Muscle of leg (tissue), 16 donors: ENCODE measurements at places on chromosomes 4 and X. TPM values are rescaled to one million over a fixed set of nuclear protein-coding genes. Genes with fewer than 3 reads are reported as not detected.

Gene PTTG2
- 0.09 TPM for total RNA-seq

DNA sequence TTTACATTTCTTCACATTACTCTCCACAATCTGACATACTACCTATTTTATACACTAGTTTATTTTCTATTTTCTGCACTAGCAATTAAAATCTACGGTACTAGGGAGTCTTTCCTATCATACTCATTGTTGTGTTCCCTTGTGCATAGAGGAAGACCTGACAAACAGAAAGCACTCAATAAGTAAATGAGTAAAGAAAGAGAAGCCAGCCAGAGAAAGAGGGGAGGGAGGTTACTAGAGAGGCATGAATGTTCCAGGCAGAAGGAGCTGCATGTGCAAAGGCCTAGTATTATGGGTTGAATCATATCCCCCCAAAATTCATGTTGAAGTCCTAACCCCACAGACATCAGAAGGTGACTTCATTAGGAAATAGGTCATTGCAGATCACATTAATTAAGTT is 114.0 kb downstream of the ZAR1 start:
- H3K4me3 ChIP-seq: no peak overlapping the region
- no peak overlapping the region for H3K27ac ChIP-seq
- no peaks in the 10 kb centered on the region for H3K27me3 ChIP-seq
- DNase-seq: no peak
- no peaks in the 10 kb centered on the region for H3K4me1 ChIP-seq
- peaks cover 2% of the 10 kb centered on the region for H3K36me3 ChIP-seq

GRCh38 chr4:106583567-106583966 is 215.0 kb upstream of the GIMD1 start:
- H3K27ac ChIP-seq: no peak overlapping the region
- peak; percentile 55 for DNase-seq
- no peak overlapping the region for H3K4me3 ChIP-seq

- no peak for DNase-seq
- H3K4me3 ChIP-seq: no peak overlapping the region
- H3K4me1 ChIP-seq: peaks cover 24% of the 10 kb centered on the region
- H3K27ac ChIP-seq: no peak overlapping the region
- H3K36me3 ChIP-seq: no peaks in the 10 kb centered on the region
Measured at GRCh38 chr4:2401610-2401983, 16.8 kb downstream of the ZFYVE28 start.

Gene MAGEA2B
- total RNA-seq: not detected

Gene FHL1
- 1,131 TPM for total RNA-seq

- H3K4me3 ChIP-seq: peak within 1 kb of the TSS; percentile 40
- no peak within 1 kb of the TSS for H3K27ac ChIP-seq
- peaks cover 49% of the 10 kb centered on the region for H3K27me3 ChIP-seq
- H3K36me3 ChIP-seq: no peaks in the 10 kb centered on the region
- peaks cover 16% of the 10 kb centered on the region for H3K4me1 ChIP-seq
Measured at GRCh38 chrX:120310861-120311726, at the start of gene TMEM255A. TMEM255A (minus strand) TSS chrX:120311461; CDS start chrX:120311309, 152 bp downstream.

GRCh38 chr4:101055392-101055791 is 291.9 kb downstream of the PPP3CA start:
- no peaks in the 10 kb centered on the region for H3K36me3 ChIP-seq
- no peaks in the 10 kb centered on the region for H3K27me3 ChIP-seq
- peak; percentile 8 for DNase-seq
- H3K4me1 ChIP-seq: no peaks in the 10 kb centered on the region
- no peak overlapping the region for H3K27ac ChIP-seq

DNA sequence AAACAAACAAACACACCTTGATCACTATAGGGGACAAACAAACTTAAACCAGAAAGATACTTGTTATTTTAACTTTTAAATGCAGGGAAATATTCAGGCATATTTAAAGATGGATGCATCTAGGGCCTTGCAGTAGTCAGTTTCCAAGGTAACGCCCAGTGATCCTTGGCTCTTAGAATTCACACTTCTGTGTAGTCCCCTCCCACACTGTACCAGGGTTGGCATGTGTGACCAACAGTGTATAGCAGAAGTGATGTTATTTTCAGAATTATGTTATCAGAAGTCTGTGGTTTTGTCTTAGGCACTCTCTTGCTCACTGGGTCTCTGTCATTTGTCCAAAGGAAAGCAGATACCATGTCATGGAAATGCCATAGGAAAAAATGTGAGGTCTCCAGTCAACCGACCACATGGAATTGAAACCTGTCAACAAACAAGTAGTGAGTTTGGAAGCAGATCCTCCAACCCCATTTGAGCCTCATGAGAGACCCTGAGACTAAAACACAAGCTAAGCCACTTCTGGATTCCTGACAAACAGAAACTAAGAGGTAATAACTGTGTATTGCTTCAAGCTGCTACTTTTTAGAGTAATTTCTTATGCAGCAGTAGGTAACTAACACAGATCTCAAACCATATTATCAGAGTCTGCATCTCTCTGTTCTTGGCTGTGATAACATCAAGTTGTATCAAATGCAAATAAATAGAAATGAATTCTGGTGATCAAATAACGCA is 670.3 kb downstream of the KCTD8 start:
- DNase-seq: no peak
- H3K27ac ChIP-seq: no peak overlapping the region
- no peaks in the 10 kb centered on the region for H3K27me3 ChIP-seq
